ENCODE measurements at places on chromosomes 2 and 18.

GRCh38 chr2:241616168-241617125, 20.5 kb downstream of the THAP4 start:
- no peak for DNase-seq

GRCh38 chr2:117859924-117860647, 45.6 kb downstream of the DDX18 start:
- no peak for DNase-seq

- no peak for DNase-seq
These were observed 161.0 kb downstream of the HDAC4 start for GRCh38 chr2:239239607-239240413.

- no peak for DNase-seq
These were observed 127.4 kb downstream of the TANC1 start for GRCh38 chr2:159095813-159096212.
